ENCODE measurements at places on chromosomes 5 and 9.

GRCh38 chr5:133081703-133082102 lies 29.9 kb downstream of the HSPA4 start:
- no peak for DNase-seq

DNA sequence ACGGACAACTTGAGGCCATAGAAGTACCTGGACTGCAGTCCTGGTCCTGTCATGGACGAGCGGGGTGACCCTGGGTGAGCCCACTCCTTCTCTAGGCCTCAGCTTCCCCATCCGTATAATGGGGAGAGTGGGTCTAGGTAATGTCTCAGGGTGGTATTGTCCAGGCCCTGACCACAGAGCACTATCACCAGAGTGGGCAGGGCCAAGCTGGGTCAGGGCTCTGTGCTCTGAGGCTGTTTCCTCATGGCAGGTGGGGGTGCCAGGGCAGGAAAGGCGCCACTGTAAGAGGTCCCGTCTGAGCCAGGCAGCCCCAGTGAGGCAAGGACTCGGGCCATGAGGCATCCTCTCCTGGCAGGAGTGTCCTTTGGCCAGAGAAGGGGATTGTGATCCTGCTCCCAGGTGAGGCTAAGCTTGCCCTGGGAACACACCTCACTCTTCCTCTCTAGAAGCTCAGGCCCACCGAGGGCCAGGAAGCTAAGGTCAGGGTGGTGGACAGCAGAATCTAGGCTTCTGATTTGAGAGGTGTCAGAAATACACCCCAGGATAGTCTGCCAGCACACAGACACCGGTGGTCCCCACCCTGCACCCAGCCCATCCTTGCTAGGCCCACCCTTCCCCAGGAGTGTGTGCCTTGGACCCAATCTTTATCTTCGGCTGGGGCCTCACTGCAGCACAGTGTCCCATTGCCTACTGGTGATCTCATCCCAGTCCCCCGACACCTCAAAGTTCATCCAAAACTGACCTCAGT lies 1.5 kb upstream of the MYOZ3 start:
- DNase-seq: no peak

DNA sequence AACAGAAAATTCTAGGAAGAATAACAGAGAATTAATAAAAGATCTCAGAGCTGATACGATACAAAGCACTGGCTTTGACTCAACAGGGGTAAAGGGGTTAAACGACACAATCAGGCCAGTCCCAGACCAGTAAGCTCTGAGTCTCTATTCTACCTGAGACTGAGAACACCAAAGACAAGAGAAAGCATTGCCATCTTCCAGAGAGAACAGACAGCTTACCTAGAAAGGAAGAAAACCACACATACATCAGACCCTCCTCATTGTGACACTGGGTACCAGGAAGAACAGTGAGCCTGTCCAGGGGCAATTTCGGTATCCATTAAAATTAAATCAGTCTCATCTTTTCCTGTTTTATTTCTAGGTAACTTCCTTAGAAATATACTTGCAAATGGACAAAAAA lies 41.1 kb downstream of the MRPL36 start:
- DNase-seq: no peak

DNA sequence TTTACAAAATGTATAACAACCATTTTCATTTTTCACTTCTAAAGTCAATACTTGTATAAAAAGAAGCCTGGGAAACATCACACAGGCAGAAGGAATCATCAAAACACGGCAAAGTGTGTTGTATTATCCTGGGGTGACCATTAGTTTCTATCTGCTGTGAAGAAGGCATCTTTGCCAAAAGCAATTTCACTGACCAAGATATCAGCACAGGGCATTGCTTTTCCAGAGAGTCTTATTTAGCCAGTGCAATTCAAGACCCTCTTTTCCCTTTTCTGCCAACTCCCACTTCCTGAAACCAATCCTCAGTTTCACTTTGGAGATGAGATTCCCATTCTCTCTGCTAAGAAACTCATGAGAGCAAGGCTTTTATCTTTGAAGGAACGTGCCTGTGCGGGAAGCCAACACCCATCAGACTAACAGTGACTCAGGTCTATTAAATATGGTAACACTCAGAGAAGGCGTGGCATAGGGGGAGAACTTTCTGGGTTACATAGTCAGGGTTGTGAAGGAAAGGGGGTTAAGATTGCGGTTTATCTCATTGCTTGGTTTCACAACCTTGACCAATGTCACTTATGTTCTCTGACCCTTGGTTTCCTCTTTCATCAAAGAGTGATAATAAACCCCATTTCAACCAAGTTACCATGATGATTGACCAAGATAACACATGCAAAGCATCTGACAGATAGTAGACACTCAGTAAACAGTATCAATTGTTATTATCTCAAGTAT lies 666.9 kb upstream of the KLF4 start:
- no peak for DNase-seq

- DNase-seq: no peak
Measured at GRCh38 chr5:40233268-40233667, 446.4 kb upstream of the PTGER4 start.
